ENCODE measurements at places on chromosomes 7 and 10.

DNA sequence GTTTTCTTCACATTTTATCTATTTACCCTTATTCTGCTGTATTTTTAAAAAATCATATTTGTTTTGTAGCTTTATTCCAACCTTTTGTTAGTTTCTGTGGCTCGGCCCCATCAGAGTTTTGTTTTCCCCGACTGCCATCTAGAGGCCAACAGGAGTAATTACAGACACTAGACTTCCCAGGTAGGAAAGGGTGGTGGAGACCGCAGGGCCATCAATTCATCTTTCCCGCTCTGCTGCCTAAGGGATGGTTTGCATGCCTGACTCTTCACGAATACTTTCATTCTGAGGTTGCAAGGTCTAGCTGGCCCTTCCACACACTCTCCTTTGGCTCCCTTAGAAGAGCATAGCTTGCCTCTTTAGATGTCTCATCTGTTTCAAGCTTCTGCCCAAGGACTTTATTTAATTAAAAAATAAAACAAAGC, 38.3 kb downstream of the LYZL2 start:
- DNase-seq = peak; percentile 34

DNA sequence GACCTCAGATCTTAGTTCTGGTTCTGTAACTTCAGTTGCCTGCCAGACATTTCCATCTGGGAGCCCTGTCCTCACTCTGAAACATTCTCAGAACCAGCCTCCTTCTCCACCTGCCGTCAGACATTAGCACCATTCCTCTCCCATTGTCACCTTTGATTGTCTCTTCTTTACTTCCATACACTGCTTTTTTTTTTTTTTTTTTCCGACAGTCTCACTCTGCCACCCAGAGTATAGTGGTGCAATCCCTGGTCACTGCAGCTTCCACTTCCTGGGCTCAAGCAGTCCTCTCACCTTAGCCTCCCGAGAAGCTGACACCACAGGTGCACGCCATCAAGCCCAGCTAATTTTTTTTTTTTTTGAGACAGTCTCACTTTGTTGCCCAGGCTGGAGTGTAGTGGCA, 21.1 kb upstream of the HIPK2 start:
- DNase-seq = no peak

GRCh38 chr7:117113871-117114270, 160.6 kb downstream of the ST7 start:
- no peak for DNase-seq

DNA sequence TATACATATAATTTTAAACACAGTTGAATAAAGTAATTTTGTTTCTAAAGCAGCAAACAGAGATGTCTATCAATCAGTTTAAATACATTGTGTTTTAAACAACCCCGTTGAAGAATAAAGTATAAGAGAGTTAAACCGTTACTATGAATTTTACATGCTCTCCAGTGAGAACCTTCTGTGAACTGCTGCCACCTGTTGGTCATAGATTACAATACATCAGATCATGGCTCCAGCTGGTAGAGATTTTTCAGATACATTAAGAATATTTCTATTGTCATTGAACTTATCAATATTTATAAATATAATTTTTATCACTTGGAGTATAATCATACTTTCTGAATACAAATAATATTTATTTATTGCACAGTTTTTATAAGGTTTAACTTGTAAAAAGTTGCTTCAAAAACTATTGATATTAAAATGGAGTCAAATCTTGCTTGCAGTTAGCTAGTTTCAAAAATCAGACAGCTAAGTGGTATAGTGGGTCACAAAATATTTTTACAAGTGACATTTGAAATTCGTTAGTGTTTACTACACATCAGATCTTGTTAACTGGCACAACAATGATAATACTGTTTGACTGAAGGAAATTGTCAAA, 561.2 kb upstream of the PHF14 start:
- DNase-seq = peak; percentile 1

DNA sequence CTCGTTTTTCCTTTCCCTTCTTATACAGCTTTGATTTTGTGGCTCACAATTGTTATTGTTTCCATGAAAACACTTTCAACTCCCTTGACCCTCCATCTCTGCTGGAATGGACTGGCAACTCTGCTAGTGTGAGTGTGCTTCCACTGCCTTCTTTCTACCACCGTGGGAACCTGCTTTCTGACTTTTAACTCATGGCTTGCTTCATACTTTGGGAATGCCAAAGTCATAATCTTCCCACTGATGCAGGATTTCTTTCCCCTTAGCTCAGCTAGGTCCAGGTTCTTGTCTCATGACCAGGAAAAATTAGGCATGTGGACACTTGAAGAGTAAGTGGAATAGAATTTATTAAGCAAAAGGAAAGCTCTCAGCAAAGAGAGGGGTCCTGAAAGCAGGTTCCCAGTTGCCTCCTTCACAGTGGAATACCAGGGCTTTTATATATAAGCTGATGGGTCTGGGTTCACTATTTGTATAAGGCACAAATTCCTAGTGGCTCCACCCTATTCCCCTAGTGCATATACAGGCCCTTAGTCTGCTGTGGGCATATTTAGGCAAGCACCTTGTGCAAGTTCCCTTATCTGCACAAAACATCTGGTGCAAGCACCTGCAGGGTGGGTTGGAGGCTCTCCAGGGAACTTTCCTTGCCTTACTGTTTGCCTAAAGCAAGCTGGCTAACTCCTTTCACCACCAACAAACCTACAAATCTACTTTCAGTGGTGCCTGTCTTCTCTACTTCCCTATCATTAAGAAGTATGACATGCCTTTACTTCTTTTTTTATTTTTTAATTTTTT, 119.5 kb downstream of the CFAP58 start:
- DNase-seq = no peak

GRCh38 chr10:79939969-79940368, 8.9 kb downstream of the SFTPD start:
- DNase-seq = no peak
